NCI-H524 (cell line): ENCODE measurements at places on chromosomes 2 and 18.

- no peak for DNase-seq
Measured at GRCh38 chr2:221447310-221447709, 124.8 kb downstream of the EPHA4 start.

- peak; percentile 6 for DNase-seq
Measured at GRCh38 chr2:72678024-72678423, 147.8 kb downstream of the EXOC6B start.

GRCh38 chr2:216308576-216308975 lies 63.7 kb downstream of the MARCHF4 start:
- DNase-seq: peak; percentile 67

DNA sequence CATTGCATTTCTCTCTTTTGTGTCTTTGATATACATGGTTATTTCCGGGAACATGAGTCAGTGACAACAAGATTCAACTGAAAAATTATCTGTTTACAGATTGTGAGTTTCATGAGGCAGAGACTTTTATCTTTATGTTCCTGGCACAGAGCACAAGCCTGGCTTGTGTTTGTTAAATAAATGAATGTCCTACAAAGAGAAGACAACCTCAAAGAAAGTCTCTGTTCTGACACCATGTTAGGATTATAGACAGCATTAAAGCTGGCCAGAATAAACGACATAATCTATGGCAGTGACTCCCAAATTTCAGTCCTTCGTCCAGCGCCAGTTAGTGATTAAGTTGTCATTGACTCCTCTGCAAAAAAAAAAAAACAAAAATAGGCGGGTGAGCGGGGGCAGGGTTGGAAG lies 97.4 kb upstream of the DNAJC10 start:
- no peak for DNase-seq

GRCh38 chr2:63698786-63699548 lies 110.2 kb downstream of the MDH1 start:
- peak; percentile 60 for DNase-seq

GRCh38 chr2:31319406-31320175 lies 85.6 kb downstream of the EHD3 start:
- no peak for DNase-seq

DNA sequence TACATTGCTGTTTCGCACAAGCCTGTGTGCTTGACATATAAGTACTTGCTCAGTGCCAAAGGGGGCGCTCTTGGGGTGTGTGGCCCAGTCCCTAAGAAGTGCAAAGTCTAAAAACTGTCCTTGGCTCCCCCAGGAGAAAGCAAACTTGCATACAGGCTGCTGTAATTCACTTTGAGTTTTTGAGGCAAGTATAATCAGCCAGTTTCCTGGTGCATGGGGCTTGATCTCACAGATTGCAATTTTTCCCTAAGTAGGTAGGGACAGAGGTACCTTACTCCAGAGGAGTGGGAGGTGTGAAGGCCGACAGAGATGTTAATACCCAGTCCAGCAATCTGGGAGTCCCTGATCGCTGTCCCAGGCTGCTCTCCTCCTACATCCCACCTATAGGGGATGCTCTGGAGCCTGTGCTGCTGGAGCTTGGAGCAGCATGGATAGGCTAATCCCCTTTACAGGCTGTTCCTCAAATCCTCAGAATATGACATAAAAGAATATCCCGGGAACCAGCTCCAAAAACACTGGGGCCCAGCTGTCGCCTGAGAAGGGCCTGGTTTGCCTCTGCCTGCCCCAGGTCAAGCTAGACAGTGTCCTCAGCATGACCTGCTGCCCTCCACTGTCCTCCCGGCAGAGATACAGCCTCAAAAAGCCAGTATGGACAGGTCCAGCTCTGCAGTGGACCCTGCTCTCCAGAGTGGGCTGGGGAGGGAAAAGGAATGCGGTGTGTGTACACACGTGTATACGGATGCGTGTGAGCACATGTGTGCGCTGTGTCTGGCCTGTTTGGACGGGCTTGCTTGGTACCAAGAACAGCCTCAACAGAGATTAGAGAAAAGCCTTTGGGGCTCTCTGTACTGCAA lies 136.5 kb upstream of the HAAO start:
- DNase-seq: peak; percentile 79

DNA sequence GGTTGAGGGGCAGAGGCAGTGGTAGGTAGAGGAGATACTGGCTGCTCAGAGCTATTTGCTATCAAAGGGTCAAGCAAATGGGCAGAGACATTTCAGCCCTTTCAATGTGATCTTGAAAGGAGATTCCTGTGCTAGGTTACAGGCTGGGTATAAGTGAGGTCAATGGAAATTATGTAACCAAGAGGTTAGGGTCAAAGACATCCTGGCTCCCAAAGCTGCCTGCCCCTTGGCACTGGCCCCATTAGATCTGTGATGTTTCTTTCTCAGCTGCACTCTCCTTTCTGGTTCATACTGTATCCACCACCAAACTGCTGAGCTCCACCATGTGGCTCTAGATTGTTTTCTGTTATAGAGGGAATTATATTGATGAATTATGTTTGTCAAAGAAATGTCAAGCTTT lies 200.4 kb downstream of the AGPS start:
- no peak for DNase-seq

DNA sequence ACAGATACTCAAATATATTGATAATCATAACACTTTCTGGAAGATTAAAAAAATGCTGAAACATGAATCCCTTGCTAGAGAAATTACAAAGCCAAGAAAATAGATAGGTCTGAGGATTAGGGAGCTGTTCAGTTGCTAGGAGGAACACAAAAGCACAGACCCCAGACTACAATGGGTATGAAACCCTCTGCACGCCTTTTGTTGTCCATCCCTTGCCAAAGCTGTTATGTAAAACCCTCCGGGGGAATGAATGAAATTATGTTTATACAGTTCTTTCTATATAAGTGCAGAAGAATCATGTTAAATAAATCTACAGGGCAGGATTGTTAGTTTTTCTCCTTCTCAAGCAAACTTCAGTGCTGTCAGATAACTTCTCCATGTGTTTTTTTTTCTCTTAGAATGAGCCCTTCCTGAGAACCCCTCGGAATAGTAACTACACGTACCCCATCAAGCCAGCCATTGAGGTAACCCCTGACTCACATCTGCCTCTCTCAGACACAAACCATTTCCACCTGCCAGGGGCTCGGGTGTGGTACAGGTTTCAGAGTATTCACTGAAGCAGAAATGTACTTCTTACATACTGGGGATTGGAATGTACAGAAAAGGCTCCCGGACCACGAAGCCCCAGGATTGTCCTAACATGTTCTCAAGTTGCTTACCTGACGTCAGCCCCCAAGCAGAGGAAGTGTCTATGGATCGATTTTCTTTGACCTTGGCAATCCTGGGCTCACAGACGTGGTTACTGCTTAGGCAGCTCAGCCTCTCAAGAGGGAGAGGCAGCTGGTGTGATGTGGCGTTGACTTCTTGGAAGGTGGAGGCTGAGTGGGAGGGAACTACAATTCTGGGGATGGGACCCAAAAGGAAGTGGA lies 118.0 kb downstream of the PLB1 start:
- peak; percentile 41 for DNase-seq

DNA sequence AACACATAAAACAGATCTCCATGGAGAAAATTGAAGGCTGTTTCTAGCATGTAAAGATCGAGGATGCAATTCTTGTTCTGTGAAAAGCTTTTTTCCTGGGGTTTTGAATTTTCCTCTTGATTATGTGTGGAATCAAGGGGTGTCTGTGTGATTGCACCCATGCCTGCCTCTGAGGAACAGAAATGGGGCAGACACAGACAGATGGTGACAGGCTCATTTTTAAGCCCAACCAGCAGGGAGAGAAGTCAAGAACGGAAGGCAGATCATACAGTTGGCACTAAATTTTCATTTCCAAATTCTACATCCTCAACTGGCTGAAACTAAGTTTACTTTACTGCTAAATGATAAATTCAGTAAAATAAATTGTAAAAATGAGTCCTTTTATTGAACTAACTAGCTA lies 1037.7 kb upstream of the KLHL29 start:
- DNase-seq: no peak

DNA sequence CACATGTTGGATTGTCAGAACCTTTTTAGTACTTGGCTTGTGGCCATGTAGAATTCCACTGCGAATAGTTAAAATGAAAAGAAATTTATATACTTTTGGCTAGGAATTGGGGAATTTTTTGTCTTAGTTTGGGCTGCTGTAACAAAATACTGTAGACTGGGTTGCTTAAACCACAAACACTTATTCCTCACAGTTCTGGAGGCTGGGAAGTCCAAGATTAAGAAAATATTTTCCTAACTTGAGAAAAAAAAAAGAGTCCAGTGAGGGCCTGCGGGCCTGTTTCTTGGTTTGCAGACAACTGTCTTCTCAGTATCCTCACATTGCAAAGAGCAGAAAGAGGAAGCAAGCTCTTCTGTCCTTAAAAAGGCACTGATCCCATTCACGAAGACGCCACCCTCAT lies 81.9 kb downstream of the CD226 start:
- no peak for DNase-seq

- DNase-seq: no peak
Measured at GRCh38 chr2:33931164-33931563, 332.1 kb upstream of the FAM98A start.

DNA sequence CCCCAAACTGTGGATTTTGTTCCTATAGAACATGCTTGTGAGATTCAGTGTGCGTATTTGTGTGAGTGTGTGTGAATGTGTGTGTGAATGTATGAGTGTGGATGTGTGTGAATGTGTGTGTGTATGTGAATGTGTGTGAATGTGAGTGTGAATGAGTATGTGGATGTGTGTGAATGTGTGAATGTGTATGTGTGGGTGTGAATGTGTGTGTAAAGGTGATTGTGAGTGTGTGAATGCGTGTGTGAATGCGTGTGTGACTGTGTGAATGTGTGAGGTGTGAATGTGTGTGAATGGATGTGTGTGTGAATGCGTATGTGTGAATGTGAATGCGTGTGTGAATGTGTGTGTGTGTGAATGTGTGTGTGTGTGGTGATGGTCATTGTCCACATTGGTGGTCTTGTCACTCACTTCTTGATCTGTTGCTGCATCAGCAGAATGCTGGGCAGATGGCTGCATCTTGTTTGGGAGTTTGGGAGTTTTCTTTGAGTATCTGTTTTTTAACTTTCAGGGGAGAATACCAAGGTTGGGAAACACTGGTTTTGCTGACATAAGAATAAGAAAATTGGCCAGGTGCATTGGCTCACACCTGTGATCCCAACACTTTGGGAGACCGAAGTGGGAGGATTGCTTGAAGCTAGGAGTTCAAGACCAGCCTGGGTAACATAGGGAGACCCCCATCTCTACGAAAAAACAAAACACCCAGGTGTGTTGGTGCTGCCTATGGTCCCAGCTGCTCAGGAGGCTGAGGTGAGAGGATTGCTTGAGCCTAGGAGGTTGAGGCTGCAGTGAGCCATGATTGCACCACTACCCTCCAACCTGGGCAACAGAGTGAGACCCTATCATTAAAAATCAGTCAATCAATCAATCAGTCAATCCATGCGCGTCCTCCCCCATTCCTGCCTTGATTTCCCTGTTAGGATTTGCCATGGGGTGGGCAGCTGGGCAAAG lies 18.2 kb downstream of the AGAP1 start:
- no peak for DNase-seq

- peak; percentile 95 for DNase-seq
Measured at GRCh38 chr18:56661360-56662062, 10.4 kb downstream of the WDR7 start.

DNA sequence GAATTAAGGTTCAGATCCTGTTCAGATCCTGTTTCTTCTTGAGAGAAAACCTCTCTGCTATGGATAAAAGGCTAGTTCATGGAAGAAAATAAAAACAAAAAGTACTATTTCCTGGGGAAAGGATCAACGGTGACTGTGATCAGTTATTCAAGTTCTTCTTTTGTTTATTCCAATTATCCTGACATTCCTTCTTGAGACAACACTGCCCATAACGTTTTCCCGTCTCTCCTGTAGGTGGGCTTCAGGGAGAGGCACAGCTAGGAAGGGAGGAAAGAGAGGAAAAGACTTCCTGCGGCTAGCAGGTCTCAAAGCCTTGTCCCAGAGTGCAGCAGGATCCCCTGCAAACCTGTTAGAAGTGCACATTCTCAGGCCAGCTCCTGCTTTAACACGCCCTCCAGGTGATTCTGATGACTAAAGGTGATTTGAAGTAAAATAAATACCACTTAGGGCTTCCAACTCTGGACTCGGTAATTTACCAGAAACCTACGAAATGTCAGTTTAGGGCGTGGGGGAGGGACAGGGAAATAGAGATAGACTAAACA lies 4.5 kb upstream of the FHL2 start:
- no peak for DNase-seq

- no peak for DNase-seq
Measured at GRCh38 chr2:85419009-85419675, 628 bp downstream of the SH2D6 start.

- no peak for DNase-seq
Measured at GRCh38 chr2:12223732-12224131, 477.3 kb downstream of the LPIN1 start.

DNA sequence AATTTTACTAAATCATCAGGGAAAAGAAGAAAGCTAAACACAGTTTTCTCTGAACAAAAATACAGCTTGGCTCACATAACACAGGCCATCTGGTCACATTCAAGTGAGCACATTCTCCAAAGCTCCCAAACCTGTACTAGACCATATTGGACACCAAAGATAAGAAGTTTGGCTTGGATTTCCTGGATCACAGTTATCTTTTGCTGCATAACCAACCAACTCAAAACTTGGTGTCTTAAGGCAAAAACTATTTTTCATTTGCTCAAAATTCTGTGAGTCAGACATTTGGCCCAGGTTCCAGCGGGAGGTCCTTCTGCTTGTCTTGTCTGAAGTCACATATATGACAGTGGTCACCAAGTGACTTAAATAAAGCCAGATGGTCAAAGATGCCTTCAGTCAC lies 83.2 kb downstream of the GYPC start:
- DNase-seq: no peak

DNA sequence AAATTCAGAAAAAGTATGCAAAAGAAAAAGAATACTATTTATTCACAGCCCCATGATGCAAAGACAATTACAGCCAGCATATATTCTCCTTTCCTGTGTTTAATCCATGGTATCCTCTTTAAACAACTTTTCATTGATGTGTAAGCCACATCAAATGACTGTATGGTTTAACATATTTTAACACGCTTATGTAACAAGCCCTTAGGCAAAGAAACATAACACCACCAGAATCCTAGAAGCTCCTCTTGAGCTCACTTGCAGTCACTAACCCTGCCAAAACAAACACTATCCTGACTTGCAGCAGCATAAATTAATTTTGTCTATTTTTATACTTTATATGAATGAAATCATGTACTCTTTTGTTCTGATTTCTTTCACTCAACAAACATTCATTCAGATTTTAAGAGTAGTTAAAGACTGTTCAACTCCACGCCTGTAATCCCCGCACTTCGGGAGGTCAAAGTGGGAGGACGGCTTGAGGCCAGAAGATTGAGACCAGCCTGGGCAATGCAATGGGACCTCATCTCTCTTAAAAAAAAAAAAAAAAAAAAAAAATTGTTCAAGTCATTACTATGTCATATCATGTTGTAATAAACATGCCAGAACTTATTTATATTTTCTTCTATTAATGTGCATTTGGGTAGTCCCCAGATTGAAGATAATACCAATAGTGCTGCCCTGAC lies 226.3 kb downstream of the NBAS start:
- DNase-seq: no peak
